NCI-H1048 (cell line): ENCODE measurements at places on chromosomes 11 and 22.

DNA sequence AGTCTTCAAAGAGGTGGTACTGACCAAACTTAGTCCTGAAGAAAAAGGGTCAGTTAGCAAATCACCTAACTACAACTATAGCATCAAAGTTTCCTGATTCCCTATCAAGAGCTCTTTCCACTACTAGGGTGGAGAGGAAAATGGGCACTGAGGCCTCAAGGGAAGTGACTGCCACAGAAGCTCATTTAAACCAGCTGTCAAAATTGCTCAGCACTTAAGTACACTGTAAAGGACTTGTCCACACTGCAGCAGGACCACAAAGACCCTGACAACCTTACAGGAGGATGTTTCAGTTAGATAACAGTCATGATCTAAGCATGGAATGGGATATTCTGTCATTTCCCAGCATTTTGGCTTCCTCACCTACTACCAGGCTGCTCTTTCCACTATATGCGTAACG lies 33.0 kb downstream of the FAM168A start:
- no peak for DNase-seq

DNA sequence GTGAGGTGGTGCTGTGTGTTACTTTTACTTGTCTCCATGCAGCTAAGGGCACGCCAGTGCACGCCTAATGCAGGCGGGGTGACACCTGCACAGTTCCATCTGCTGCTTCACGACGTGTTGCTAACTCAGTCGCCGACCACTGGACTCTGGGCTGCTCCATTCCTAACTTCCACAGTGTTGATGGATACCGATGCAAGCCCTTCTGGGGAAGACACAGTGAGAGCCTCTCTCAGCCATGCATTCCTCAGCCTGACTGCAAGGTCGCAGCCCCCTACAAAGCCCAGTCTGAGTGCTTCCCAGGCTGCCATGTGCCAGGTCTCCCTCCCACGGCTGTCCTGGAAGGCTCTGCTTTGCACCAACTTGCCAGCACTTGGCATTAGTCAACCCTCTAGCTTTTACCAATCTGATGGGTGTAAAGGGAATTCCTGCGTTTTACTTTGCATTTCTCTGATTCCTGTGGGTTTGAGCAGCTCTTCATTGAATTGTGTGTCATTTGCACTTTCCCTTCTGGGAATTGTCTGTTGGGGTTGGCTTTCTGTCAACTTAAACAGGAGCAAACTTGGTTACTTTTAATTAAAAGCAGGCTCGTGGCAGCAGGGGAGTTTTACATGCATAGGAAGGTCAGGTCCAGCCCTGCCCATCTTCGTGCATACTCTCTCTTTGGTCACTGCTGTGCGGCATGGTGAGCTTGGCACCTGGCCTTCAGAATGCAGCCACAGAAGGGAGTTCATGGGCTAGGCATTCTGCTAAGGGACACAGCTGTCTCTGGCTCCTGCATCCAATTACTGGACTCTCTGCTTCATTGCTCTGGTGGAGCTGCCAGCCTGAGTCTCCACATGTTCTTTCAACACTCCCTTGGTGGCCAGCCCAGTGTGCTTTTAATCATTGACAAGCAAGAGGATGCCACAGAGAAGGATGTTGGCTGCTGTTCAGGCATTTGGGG lies 34.6 kb upstream of the SHANK2 start:
- DNase-seq = no peak

DNA sequence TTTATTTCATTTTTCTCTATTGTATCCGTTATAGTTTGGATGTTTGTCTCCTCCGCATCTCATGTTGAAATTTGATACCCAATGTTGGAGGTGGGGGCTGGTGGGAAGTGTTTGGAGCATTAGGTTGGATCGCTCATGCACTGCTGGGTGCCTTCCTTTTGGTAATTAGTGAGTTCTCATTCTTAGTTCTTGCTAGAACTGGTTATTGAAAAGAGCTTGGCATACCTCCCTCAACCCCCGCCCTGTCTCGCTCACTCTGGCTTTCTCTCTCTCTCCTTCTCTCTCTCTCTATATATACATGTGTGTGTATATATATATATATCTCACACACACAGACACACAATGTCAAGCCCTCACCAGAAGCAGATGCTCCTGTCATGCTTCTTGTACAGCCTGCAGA lies 978.7 kb downstream of the DLG2 start:
- DNase-seq = no peak

- no peak for DNase-seq
Observed at GRCh38 chr11:95968585-95968984, 44.7 kb upstream of the MTMR2 start.

DNA sequence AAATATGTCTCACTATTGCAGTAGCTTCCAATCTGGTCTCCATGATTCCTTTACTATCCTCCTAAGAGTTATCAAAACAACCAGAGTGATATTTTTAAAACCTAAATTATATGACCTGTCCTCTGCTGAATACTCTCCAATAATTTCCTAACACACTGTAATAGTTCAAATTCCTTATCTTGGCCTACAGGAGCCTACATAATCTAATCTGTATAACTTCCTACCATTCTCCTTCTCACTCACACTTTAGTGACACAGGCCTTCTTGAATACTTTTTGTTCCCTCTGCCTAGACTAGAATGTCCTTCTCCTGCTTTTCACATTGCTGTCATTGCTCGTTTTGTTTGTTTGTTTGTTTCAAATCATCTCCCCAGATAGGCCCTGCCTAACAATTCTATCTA lies 9.4 kb downstream of the FHIP1B start:
- no peak for DNase-seq
